IMR-90 (cell line): ENCODE measurements at places on chromosomes 16 and 17. TPM values are rescaled to one million over a fixed set of nuclear protein-coding genes. Genes with fewer than 3 reads are reported as not detected.

DNA sequence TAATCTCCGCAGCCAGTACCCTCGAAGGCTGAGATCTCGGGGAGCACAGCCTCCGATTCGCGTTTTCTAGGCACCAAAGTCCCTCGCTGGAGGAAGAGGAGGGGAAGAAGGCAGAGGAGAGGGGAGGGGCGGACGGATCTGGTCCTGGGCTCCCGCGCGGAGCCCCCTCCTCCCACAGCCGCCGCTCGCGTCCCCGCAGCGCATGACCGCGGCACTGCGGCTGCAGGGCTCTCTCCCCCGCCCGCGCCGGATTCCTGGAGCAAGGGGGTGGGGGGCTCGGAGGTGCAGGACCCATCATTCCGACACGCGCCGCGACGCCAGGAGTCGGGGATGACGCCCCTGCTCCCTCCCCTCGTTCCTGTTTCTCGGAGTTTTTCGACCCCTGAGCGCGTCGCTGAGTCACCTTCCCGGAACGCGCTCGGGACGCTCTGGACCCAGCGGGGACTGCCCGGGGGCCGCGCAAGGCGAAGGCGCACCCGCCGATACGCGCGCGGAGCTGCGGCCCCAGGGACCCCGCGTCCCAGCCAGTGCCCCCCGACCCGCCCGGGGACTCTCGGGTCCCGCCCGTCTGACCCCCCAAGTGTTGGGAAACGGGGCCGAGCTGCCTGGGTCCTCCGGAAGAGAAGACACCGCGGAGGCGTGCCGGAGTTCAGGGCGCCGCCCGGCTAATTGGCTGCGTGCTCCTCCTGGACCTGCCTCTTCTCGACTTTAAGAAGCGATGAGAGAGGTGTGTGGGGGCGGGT, 1.4 kb upstream of the SPHK1 start:
- peaks cover 11% of the 10 kb centered on the region for H3K36me3 ChIP-seq
- peak; percentile 78 for DNase-seq
- H3K4me3 ChIP-seq: peak overlapping the region; percentile 80
- peak overlapping the region; percentile 66 for H3K27ac ChIP-seq
- H3K4me1 ChIP-seq: peaks cover 14% of the 10 kb centered on the region

Gene HOXB13
- total RNA-seq: not detected in 2 replicates

DNA sequence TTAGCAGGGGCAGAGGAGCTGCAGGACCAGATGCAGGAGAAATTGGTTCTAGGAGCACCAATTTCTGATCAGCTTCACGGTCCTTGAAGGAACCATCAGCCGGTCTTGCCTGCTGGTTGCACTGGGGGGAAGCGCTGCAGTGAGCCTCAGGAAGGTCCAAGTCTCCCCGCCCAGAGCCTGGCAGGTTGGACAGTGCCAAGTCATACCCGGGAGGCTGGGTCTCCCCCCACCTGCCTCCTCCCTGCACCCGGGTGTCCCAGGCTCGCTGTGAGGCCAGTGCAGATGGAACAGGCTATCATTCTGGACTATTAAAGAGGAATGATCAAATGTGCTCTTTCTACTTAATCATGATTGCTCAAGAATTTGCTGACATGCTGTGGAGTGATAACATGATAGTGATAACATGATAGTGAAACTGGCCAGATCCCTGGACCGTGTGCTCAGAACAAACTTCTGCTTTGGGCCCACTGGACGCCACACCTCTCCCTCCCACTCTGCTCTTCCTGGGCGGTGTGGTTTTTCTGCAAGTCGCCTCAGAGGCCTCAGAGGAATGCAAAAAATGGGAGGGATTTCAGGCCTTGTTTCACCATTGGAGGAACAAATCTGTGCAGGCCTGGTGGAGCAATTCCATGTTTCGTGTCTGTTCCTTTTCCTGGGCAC, 236.0 kb downstream of the IRF8 start:
- H3K27ac ChIP-seq: no peak overlapping the region
- H3K4me1 ChIP-seq: peaks cover 3% of the 10 kb centered on the region; the same call in 1 of the 2 replicates
- no peaks in the 10 kb centered on the region; the same call in 1 of the 2 replicates for H3K27me3 ChIP-seq

- H3K27me3 ChIP-seq: no peaks in the 10 kb centered on the region
- DNase-seq: no peak
- no peaks in the 10 kb centered on the region for H3K36me3 ChIP-seq
Measured at GRCh38 chr16:60091071-60091470, 1357.0 kb upstream of the GOT2 start.

- peak; percentile 13 for DNase-seq
- H3K4me1 ChIP-seq: no peaks in the 10 kb centered on the region
- H3K36me3 ChIP-seq: no peaks in the 10 kb centered on the region
- no peak overlapping the region for H3K27ac ChIP-seq
Measured at GRCh38 chr17:63946440-63947363, 14.6 kb upstream of the CD79B start.

Gene KRTAP9-4
- total RNA-seq: not detected in 2 replicates

GRCh38 chr17:19288453-19288852, 51.3 kb downstream of the EPN2 start:
- H3K36me3 ChIP-seq: peaks cover 10% of the 10 kb centered on the region; the same call in 1 of the 2 replicates
- no peaks in the 10 kb centered on the region for H3K27me3 ChIP-seq
- no peak overlapping the region for H3K27ac ChIP-seq
- H3K4me3 ChIP-seq: no peak overlapping the region
- DNase-seq: no peak

Gene DNAH9
- total RNA-seq: not detected in 2 replicates

DNA sequence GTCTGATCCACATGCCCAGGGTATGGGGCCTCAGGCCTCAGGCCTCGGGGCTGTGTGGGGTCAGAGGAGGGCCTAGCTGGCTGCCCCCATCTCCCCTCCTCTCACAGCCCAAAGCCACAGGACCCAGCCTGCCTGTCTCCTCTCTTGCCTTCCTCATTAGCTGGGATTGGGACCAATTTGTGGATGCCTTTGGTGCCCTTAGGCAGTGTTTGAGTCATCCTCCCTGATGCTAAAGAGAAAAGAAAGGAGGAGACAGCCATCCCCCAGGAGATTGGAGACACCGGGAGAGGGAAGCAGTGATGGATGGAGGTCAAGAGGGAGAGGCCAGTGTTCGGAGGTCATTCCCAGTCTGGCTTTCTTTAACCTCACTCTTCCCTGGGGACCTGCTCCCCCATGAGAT, 23.3 kb upstream of the NOG start:
- no peak overlapping the region for H3K4me3 ChIP-seq
- no peak for DNase-seq
- H3K27me3 ChIP-seq: no peaks in the 10 kb centered on the region
- no peak overlapping the region for H3K27ac ChIP-seq

- H3K27me3 ChIP-seq: no peaks in the 10 kb centered on the region
- no peak for DNase-seq
- no peak overlapping the region for H3K4me3 ChIP-seq
Measured at GRCh38 chr16:50522324-50522723, 25.9 kb upstream of the NKD1 start.

- no peak overlapping the region for H3K4me3 ChIP-seq
- no peaks in the 10 kb centered on the region for H3K4me1 ChIP-seq
- no peaks in the 10 kb centered on the region for H3K36me3 ChIP-seq
- no peaks in the 10 kb centered on the region for H3K27me3 ChIP-seq
- DNase-seq: peak; percentile 4
Measured at GRCh38 chr17:51435641-51436091, 175.3 kb downstream of the UTP18 start.

Gene ZP2
- not detected in 2 replicates for total RNA-seq

Gene FOXN1
- total RNA-seq: not detected in 2 replicates

DNA sequence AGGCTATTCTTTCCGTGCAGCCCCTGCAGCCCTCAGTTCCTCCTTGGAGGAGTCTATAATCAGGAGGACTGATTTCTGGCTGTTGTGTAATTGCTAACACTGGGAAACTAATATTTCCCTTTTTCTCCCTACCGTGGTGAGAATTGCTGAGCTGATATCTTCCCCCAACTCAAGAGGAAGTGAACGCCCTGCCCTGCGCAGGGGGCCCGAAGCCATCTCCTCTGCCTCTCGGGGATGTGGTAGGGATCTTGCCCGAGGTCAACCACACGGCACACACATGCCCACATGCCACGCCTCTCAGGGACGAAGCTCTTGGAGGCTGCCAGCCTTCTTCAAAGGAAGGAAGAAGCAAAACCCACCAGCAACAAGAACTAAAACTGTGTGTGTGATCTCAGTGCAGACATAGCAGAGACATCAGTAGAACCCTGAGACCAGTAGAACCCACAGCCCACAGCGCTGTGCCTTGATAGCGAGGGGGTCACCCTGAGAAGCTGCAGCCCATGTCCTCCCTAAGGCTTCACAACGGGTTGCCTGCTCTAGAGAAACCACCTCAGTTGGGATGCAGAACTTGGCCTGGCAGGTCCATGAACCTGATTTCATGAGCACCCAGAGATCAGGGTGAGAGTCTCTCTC, 8.9 kb upstream of the ULK2 start:
- H3K4me1 ChIP-seq: no peaks in the 10 kb centered on the region
- no peaks in the 10 kb centered on the region for H3K36me3 ChIP-seq
- peaks cover 12% of the 10 kb centered on the region for H3K27me3 ChIP-seq
- no peak overlapping the region for H3K27ac ChIP-seq
- no peak overlapping the region for H3K4me3 ChIP-seq

GRCh38 chr17:57572062-57572461, 173.0 kb downstream of the CCDC182 start:
- no peaks in the 10 kb centered on the region for H3K27me3 ChIP-seq
- DNase-seq: no peak
- no peaks in the 10 kb centered on the region for H3K4me1 ChIP-seq
- H3K4me3 ChIP-seq: no peak overlapping the region
- H3K36me3 ChIP-seq: no peaks in the 10 kb centered on the region

- no peak for DNase-seq
- no peak overlapping the region for H3K27ac ChIP-seq
- H3K4me1 ChIP-seq: no peaks in the 10 kb centered on the region
- H3K36me3 ChIP-seq: no peaks in the 10 kb centered on the region
Measured at GRCh38 chr16:2341456-2342447, 1.2 kb upstream of the ABCA3 start.

- H3K36me3 ChIP-seq: no peaks in the 10 kb centered on the region
- DNase-seq: peak; percentile 91
Measured at GRCh38 chr17:44587339-44587738, 30.1 kb downstream of the FZD2 start.

DNA sequence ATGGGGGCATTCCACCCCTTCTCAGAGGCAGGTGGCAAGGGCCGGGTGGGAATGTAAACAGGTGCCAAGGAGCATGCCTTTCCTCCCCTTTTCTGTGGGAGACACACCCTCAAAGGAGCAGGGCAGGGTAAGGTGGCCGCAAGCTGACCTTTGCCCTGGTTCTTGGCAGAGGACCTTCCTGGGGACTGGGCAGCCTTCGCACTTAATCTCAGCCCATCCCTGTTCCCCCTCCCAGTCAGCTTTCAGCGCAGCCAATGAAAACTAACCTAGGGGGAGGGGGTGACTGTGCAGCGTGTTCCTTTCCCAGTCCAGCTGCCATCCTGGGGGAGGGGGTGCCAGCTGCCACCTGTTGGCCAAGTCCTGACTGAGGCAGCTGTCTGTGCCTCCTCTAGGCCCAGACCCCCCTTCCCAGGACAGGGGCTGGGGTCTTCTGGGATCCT, 2.8 kb downstream of the TRAF4 start:
- peaks cover 49% of the 10 kb centered on the region for H3K36me3 ChIP-seq
- H3K4me3 ChIP-seq: no peak overlapping the region
- DNase-seq: no peak
- no peak overlapping the region for H3K27ac ChIP-seq

Gene TMIGD1
- total RNA-seq: not detected in 2 replicates

DNA sequence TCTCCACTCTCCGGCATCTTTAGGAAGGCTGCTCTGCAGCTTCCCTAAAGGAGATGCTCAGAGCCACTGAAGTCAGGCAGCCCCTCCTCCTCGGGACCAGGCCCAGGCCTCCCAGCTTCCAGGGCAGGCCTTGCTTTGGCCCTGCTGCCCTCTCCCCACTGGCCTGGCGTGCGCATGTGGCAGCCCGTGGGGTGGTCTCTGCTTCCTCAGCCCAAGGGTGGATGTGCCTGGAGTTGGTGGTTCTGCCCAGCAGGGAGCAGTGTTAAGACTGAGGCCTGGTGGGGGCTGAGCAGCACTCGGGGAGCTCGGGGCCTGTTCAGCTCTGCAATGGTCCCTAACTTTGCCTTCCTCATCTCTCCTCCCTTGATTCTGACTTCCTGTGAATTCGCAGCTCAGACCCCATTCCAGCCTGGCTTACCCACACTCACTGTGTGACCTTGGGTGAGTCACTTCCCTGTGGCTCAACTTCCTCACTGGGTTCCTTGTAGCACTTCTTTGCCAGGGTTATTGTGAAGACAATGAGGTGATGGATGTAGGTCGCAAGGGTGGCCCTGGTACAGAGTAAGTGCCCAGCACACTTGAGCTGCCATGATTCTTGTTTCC, 63.2 kb downstream of the NKD1 start:
- peak; percentile 6 for DNase-seq
- no peaks in the 10 kb centered on the region for H3K36me3 ChIP-seq
- H3K4me1 ChIP-seq: no peaks in the 10 kb centered on the region
- no peak overlapping the region for H3K4me3 ChIP-seq
- peaks cover 32% of the 10 kb centered on the region for H3K27me3 ChIP-seq
- no peak overlapping the region for H3K27ac ChIP-seq

GRCh38 chr17:60230358-60230757, 80.6 kb downstream of the CA4 start:
- no peak overlapping the region for H3K27ac ChIP-seq
- peak; percentile 1 for DNase-seq

DNA sequence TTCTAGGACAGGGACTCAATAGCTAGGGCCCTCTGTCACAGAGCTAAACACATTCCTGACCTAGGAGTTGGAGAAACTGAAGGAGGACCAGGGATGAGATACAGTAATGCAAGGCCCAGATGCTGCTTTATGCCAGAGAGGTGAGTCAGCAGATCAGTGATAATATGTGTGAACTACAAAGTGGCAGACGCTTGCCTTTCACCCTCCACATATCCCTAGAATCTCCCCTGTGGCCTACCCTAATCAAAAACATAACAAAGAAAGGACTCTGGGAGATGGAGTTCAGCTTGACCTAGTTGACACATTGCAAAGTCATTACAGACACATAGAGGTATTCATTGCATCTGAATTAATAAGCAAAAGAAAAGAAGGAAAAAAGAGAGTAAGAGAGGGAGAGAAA, 417.6 kb upstream of the DYNLRB2 start:
- no peaks in the 10 kb centered on the region for H3K4me1 ChIP-seq
- no peak overlapping the region for H3K27ac ChIP-seq
- no peaks in the 10 kb centered on the region for H3K36me3 ChIP-seq
- no peak for DNase-seq
- no peak overlapping the region for H3K4me3 ChIP-seq
- peaks cover 3% of the 10 kb centered on the region for H3K27me3 ChIP-seq

GRCh38 chr17:71850812-71851211, 270.0 kb upstream of the SOX9 start:
- DNase-seq: no peak
- no peaks in the 10 kb centered on the region for H3K36me3 ChIP-seq
- no peak overlapping the region for H3K27ac ChIP-seq
- no peak overlapping the region for H3K4me3 ChIP-seq
- H3K27me3 ChIP-seq: no peaks in the 10 kb centered on the region

GRCh38 chr17:3917391-3917931, 1.2 kb upstream of the P2RX1 start:
- peak; percentile 30 for DNase-seq
- no peaks in the 10 kb centered on the region for H3K36me3 ChIP-seq
- peaks cover 5% of the 10 kb centered on the region; the same call in 1 of the 2 replicates for H3K4me1 ChIP-seq
- H3K27me3 ChIP-seq: no peaks in the 10 kb centered on the region
- no peak overlapping the region for H3K4me3 ChIP-seq
- H3K27ac ChIP-seq: no peak overlapping the region

Gene TMEM238L
- not detected in 2 replicates for total RNA-seq

- no peaks in the 10 kb centered on the region for H3K27me3 ChIP-seq
- H3K27ac ChIP-seq: no peak overlapping the region
- peaks cover 8% of the 10 kb centered on the region for H3K4me1 ChIP-seq
- H3K36me3 ChIP-seq: no peaks in the 10 kb centered on the region
Measured at GRCh38 chr17:64984851-64985521, 65.7 kb upstream of the LRRC37A3 start.
